ENCODE measurements at places on chromosomes 11 and 22.

- peak; percentile 44 for DNase-seq
Observed at GRCh38 chr11:111063726-111064517, 181.6 kb upstream of the POU2AF2 start.

- DNase-seq: no peak
Observed at GRCh38 chr22:20794650-20795413, 20.9 kb downstream of the SERPIND1 start.

- DNase-seq: peak; percentile 7
Observed at GRCh38 chr11:22787551-22788162, 41.9 kb downstream of the SVIP start.

- no peak for DNase-seq
Observed at GRCh38 chr11:11347592-11347991, 5.5 kb downstream of the CSNK2A3 start.

DNA sequence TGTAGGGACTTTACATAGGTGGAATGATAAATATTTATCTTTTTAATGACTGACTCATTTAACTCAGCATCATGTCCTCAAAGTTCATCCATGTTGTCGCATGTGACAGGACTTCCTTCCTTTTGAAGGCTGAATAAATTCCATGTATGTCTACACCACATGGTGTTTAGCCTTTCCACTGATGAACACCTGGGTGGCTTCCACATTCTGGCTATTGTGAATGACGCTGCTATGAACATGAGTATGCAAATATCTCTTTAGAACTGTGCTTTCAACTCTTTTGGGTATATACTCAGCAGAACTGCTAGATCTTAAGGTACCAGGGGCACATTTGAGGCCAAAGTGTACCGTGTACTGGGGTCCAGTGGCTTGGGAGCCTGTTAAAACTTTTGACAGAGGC is 24.1 kb downstream of the LARGE1 start:
- no peak for DNase-seq

- no peak for DNase-seq
Observed at GRCh38 chr22:32422062-32422461, 10.0 kb upstream of the RTCB start.

- no peak for DNase-seq
Observed at GRCh38 chr22:46068593-46069491, 81.5 kb upstream of the PPARA start.

DNA sequence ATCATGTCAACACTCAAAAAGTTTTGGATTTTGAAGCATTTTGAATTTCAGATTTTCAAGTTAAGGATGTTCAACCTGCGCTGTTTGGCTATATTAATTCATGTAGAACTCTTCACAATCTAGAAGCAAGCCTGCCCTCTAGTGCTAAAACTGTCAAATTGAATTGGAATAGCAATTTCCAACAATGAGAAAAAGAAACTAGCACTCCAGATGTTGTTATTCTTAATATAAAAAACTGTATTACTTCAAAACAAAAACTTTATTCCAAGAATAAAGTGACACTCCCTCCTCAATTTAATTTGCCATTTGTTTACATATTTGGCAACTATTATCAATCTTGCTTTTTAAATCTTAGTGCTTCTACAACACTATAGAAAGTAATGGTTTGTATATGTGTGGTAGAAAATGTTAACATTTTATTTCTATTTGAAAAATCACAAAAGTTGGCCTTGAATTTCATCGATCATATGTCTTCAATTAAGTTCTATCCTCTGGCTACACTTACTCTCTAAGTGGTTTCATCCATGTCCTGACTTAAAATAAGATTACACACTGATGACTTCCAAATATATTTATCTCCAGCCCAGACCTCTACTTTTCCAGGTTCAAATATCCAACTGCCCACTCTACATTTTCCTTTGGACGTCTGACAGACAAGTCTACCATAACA is 36.6 kb downstream of the DCUN1D5 start:
- DNase-seq: no peak

- DNase-seq: peak; percentile 6
Observed at GRCh38 chr11:71301858-71302533, 49.6 kb upstream of the SHANK2 start.

DNA sequence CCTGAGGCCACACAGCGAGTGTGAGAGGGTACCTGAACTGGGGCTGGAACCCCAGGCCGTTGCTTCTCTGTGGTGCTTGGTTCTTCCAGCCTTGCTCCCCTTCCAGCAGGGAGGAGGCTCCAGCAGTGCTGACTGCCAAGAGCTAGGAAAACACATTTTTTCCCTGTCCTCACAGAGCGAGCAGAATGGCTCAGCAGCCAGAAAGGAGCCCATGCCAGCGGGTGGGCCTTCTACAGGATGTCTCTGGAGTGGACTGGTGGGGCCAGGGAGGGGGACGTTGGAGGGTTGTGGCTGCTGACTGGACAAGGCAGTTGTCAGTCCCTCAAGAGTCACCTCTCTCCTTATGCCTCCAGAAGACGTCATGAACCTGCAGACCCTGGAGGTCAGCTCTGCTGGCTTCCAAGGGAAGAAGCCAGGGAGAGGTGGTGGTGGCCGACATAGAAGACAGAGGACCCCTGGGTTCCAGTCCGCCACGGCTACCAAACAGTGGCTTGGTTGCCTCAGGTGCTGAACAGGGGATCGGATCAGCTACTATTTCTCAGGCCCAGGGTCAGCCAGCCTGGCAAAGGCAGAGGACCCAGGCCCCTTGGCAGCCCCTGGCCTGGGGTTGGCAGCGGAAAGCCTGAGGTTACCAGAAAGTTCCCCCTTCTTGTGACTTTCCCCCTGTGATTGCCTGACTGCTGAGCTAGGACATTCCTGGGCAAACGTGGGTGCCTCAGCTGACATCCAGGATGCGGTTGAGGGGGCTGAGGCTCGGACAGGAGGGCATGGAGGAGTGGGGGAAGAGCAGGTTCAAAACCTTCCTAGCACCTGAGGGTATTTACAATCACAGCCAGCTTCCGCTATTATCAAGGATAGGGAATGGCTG is 3.7 kb downstream of the MAFF start:
- DNase-seq: no peak

Measured in hepatic stellate cell (primary cell).